Hematopoietic multipotent progenitor cell (in vitro differentiated cells): ENCODE measurements at places on chromosomes 4 and X.

DNA sequence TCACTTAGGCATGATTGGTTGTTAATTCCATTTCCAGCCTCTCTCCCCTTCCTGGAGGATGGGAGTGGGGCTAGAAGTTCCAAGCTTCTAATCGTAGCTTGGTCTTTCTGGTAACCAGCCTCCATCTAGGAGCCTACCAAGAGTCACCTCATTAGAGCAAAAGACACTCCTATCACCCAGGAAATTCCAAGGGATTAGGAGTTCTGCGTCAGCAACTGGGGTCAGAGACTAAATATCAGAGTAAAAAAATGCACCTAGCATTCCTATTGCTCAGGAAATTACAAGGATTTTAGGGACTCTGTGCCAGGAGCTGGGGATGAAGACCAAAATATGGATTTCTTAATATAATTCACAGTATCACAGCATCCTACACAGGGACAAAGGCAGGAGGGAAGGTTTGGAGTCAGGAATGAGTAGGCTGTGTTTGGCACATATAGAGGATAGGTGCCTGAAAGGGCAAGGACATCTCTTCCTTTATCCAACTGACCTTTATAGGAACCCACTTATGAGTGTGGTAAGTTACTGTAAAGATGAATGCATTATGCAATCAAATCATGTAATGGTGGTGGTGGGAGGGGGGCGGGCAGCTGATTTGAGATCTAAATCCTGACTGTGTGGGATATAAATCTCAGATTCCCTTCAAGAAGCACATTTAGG, 30.5 kb upstream of the LIMCH1 start:
- DNase-seq = no peak

- no peak for DNase-seq
Measured at GRCh38 chrX:27680726-27681125, 90.6 kb downstream of the DCAF8L2 start.

DNA sequence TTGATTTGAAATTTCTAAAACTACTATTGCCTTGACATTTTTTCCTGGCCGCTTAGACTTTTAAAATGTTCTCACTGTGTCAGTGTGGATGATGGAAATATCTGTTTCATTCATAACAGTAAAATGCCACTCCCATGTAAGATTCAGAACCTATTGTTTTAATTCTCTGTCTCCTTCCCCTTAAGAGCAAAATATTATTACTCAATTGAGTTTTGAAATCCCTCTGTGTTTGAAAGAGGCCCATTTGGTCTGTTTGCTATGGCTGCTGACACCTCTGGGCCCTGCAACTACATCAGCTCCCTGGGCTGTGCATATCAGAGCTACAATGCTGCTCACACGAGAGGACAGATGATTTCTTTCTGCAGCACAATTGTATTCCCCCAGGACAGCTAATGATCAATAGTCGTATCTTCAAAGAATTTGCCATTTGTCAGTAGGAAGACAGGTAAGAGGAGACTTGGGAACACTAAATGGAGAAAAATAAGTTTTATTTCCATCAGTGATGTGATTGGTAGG, 388.0 kb upstream of the GALNT7 start:
- no peak for DNase-seq

- no peak for DNase-seq
Measured at GRCh38 chr4:143420227-143420626, 83.6 kb downstream of the GAB1 start.

- no peak for DNase-seq
Measured at GRCh38 chr4:82491251-82491960, 61.0 kb downstream of the ENOPH1 start.

DNA sequence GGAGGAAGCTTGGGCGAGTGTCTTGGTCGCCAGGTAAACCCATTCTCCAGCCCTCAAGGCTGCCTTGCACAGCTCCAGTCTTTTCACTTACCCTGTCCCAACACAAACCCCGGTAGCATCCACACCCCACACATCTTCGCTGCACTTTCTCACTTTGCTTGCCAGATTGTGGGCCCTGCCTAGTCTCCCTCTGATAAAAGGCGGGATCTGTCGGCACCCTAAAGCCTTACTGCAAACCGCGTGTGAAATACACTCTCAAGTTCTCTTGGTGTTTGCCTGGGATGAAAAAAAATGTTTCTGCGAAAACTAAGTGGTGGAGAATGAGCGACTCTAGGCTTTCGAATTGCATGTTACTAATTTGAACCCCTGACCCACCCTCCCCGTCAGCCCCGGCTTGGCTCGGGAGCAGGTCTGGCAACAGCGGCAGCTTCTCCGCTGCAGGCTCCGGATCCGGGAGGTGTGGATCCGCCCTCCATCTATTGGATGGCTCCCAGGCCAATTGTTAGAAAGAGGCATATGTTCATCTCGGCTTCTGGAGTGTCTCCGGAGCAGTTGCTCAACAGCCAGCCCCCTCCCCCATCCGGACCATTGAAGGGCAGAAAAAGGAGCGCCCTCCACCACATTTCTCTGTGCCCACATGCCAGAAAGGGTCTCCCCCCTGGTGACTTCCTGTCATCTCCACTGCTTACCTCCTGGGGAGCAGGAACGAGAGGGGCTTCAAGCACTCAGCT, 3.0 kb upstream of the CITED1 start:
- no peak for DNase-seq

GRCh38 chrX:41105005-41105404, 19.8 kb downstream of the USP9X start:
- DNase-seq = no peak

DNA sequence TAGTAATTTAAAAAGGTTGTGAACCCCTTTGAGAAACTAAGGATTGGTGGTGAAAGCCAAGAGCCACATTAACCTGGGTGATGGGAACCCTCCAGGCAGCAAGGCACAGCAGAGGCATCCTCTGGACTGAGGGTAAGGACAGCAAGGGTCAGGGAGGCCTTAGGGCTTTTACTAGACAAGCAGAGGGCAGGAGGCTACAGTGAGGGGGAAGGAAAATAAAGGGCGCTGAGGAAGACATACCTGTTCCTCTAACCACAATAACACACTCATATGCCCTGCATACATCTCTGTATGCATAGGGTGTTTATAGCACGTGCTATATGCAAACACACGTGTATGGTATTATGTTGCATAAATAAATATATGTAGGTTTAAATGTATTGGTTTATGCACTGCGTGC, 18.7 kb downstream of the GPM6B start:
- DNase-seq = no peak

DNA sequence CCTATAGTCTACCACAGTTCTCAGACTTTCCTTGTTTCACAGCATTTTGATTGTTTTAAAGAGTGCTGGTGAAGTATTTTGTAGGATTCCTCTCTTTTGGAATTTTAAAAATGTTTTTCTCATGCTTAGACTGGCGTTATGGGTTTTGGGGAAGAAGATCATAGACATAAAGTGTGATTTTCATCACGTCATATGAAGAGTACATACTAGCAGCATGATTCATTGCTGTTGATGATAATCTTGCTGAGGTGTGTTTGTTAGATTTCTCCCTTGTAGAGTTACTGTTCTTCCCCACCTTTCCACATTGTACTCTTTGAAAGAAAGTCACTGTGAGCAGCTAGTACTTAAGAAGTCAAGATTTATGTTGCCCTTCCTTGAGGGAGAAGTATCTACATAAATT, 396.1 kb upstream of the GNPDA2 start:
- DNase-seq = no peak

GRCh38 chr4:81965454-81965853, 408.3 kb downstream of the HNRNPD start:
- no peak for DNase-seq

- no peak for DNase-seq
Measured at GRCh38 chr4:104205116-104205515, 289.6 kb downstream of the CXXC4 start.

DNA sequence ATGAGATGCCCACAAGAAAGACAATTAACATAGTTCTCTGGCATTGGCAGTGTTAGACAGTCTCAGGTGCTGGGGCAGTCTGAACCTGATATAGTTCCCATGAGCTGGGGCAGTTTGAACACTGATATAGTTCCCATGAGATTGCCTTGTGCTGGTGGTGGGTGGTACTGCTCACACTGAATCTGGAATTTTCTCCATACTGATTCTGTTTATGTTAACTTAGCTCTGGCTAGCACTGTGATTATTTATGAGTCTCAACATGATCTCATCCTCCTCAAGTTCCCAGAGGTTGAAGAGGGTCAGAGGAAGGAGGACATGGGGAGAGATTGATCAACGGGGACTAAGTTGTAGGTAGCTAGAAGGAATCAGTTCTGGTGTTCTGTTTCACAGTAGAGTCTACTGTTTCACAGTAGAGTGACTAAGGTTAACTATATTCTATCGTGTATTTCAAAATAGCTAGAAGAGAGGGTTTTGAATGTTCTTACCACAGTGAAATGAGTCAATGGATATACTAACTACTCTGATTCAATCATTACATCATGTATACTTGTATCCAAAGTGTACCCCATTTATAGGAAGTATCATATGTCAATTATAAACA, 379.9 kb downstream of the ADAM29 start:
- no peak for DNase-seq

DNA sequence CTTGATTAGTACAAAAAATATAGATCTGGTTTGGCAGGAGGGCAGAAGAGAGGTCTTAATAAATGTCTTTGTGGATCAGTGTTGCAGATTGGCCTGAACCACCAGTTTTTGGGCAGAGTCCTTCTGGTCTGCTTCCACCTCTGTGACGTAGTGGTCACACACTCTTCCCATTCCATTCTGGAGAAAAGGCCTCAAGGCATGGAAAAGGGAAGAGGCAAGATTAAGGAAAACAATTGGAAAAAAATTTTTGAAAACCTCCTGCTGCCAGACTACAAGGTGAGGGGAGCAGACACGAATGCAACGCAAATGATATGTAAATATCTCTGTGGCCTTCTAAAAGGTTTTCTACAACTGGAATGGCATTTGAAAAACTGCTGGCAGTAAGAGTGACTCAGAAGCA, 24.3 kb upstream of the FAM47C start:
- no peak for DNase-seq

DNA sequence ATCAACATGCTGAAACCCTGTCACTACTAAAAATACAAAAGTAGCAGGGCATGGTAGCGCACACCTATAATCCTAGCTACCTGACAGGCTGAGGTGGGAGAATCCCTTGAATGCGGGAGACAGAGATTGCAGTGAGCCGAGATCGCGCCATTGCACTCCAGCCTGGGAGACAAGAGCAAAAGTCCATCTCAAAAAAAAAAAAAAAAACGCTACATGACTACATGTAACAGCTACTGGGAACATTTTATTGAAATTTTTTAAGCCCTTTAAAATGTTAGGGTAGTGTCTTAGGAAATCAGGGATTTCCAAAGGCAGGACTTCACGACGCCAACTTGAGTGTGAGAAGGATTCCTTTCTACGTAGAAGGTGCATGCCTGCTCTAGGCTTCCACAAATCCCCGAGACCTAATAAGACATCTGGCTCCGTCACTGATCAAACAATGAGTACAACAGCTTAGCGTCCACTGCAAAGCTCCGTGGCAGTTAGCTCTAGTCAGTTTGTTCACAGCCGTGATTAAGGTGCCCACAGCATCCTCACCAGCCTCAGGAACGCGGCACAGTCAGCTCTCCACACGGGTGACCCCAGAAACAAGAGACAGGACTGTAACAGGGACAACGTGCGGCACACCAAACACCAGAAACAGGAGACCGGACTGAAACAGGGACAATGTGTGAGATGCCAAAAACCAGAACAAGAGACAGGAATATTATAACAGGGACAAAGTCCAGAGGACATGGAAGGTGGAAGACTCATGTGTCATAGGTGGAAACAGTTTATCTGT, 33.7 kb downstream of the DHRSX start:
- no peak for DNase-seq

DNA sequence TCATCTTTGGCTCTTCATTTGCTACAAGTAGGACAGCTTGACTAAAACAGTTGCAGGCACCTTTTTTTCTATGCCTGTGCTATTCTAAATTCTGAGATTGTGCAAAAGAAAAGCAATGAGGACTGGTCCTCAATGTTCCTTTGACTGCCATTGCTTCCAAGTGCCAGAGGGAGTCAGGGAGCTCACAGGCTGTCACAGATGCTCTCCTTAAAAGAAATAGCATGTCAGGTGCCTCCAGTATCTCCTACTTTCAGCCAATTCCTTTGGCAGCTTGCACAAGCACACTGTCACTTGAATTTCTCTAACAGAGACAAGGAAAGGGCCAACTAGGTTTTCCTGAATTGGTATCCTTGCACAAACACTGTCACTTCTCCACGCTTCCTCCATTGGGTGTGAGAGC, 228.2 kb downstream of the ADGRA3 start:
- DNase-seq = no peak

GRCh38 chrX:119118780-119119395, 8.7 kb downstream of the KIAA1210 start:
- DNase-seq = no peak
